Renal pelvis (tissue), 12 donors: ENCODE measurements at places on chromosomes 6 and 20.

DNA sequence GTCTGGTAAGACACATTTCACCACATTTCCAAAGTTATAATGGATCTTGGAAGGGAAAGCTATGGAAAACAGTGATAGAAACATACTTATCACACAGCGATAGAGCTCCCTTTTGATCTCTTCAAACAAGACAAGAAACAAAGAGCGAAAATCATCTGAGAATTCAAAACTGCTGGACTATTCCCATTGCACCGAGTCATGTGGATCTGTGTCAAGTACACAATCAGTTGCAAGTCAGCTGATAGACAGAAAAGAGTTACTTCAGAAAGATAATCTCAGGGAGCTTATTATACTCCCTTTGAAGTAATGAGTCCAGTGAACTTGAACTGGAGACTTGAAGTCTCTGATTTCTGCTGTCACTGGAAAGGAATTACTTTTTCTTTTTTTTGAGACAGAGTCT, 89.7 kb upstream of the GCM1 start:
- no peak for DNase-seq

- DNase-seq, result no peak
Observed at GRCh38 chr20:46000262-46000996, 8.3 kb upstream of the MMP9 start.

DNA sequence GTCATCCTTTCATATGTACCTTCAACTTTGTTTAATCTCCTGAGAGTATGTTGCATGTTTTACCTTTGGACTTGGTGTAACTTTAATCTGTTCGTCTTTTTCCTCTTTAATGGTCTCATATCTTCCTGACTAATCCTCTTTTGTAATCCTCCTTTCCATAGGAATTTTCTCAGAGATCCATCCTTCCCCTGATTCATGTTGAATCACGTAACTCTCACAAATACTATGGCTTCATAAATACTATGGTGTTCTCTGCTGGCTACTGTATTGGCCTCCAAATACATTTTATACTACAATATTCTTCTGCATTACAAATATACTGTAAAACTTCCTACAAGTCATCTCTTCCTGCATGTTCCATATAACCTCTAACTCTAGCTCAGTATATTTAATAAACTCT, 317.7 kb upstream of the ADGRB3 start:
- DNase-seq, result no peak

- DNase-seq, result no peak
Observed at GRCh38 chr6:170207586-170208181, 83.2 kb downstream of the DLL1 start.

DNA sequence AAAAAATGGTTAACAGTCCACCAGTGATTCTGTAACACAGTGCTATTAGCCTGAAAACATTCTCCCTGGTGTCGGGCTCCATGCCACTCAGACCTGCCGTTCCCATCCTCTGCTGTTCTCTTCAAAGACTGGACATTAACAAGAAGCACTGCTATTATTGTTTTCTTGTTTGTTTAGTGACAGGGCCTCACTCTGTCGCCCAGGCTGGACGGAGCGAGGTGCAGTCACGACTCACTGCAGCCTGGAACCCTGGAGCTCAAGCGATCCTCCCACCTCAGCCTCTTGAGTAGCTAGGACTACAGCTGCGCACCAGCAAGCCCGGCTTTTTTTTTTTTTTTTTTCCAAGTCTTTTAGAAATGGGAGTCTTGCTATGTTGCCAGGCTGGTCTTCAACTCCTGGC, 9.6 kb downstream of the RMND1 start:
- no peak for DNase-seq

DNA sequence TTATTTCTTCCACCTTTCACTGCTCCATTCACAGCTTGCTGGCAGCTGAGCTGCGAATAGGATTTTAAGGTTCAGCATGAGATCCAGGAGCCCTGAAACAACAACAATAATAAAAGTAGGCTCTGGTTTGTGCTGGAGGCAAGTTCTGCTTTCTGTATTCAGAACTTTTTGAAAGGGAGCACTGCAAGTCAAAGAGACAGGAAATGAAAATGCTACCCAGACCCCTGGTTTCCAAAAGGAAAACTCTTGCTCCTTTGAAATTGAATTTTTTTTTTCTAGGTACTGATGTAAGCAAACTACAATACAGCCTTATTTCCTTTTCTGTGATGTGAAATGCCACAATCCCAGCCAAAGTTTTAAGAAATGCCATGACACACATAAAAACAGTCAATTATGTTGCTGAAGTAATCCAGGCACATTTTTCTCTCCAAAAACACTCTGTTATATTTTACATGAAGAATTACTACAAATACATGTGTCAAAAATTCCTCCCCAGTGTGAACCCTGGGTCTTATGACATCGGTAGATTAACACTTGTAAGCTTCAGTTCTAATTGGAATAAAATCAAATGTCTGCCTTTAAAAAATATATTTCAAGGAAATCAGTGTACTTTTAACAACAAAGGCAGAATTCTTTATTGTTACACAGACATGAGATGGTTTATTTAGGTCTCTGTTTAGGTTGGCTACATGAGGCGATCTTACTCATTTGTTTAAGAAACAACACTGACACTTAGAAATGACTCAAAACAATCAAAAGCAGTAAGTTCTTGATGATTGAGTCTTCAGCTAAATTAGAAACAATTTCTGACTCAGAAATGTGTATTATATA, 656.7 kb downstream of the EPHA7 start:
- peak; percentile 65 for DNase-seq

- no peak for DNase-seq
Observed at GRCh38 chr20:57071954-57072583, 194.4 kb downstream of the BMP7 start.

- DNase-seq, result no peak
Observed at GRCh38 chr6:157316871-157317814, 6.2 kb downstream of the TMEM242 start.

- no peak for DNase-seq
Observed at GRCh38 chr6:97771372-97771771, 488.4 kb upstream of the MMS22L start.

DNA sequence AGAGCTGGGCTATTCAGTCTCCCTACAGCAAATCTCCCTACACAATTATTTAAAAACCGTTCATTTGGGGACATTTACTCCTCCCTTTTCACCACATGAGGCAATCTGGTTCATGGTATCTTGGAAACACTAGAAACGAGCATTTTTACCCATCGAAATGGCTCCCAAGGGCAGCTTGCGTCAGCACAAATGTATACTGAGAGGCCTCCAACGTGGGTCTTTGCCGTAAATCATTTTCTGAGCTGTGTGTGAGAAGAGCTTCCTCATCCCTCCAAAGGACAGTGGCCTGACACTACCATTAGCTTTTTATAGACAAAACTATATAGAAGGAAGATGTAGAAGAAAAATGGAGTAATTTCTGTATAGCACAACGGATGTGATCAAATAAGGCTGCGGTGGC, 30.0 kb upstream of the PXDC1 start:
- DNase-seq, result no peak

- peak; percentile 80 for DNase-seq
Observed at GRCh38 chr6:43228951-43229802, at the start of gene DNPH1. TSS of gene DNPH1 (minus strand) at chr6:43229481. CDS start at chr6:43229456, 25 bp downstream.

DNA sequence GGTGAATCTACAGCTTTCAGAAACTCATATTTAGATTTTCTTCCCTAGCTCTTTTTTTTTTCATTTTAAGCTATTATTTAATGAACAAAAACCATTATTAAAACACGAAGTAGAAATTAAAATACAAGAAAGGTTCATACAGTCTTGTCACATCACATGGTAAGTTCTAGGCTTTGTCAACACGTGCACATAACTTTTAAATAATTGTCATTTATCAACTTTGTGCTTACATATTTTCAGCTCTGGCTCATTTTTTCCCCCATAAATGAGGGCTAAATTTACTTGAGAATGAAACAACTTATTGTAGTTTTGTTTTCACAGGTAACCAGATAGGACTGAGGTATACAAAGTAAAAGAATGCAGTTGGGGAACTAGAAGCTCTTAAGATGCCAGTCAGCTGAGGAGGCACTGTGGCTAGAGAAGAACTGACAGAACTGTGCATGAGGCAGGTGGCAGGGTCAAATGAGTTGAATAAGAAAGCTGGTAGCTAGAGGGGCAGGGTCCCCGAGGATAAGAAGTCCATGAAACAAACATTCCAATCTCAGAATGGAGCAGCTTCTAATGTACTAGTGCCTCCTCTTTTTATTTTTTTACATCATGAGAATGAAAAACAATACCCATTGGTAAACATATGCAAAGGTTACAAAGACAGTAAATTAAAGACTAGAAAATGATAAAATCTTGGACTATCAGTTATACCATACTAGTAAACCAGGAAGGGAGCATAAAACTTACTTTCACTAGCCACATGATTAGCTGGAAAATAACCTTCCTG, 141.5 kb downstream of the MYB start:
- DNase-seq, result no peak

GRCh38 chr6:40185486-40185885, 251.2 kb upstream of the MOCS1 start:
- DNase-seq, result no peak

GRCh38 chr20:3090565-3090964, 6.0 kb upstream of the AVP start:
- no peak for DNase-seq

DNA sequence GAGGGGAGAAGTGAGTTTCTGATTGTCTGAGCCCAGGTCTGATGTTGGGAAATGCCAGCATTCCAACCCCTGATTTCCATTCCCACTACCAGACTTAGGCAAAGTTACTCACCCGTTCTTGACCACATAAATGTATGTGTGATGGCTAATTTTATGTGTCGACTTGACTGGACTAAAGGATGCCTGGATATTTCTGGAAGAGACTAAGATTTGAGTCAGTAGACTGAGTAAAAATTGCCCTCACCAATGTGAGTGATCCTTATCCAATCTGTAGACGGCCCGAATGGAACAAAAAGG, 95.8 kb upstream of the TAB2 start:
- no peak for DNase-seq

DNA sequence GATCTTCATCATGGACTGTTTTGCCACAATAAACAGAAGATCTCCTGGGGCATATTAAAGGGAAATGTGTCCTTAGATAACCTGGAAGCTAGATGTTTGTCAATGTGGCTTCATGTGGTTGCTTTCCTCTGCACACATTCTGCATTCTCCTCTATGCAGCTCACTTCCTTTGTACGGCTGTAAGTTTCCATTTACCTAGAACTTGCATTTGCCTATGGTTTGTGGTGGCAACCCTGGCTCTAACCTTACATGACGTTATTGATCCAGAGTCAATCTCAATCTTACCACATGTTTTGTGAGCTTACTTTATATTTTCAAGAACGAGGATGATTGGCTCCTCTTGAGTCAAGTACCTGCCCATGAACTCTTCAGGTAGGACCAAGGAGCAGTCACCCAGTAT, 863.1 kb downstream of the MAFB start:
- no peak for DNase-seq

- DNase-seq, result no peak
Observed at GRCh38 chr6:170184316-170184715, 106.6 kb downstream of the DLL1 start.

- no peak for DNase-seq
Observed at GRCh38 chr20:36219671-36220220, 16.5 kb upstream of the AAR2 start.

DNA sequence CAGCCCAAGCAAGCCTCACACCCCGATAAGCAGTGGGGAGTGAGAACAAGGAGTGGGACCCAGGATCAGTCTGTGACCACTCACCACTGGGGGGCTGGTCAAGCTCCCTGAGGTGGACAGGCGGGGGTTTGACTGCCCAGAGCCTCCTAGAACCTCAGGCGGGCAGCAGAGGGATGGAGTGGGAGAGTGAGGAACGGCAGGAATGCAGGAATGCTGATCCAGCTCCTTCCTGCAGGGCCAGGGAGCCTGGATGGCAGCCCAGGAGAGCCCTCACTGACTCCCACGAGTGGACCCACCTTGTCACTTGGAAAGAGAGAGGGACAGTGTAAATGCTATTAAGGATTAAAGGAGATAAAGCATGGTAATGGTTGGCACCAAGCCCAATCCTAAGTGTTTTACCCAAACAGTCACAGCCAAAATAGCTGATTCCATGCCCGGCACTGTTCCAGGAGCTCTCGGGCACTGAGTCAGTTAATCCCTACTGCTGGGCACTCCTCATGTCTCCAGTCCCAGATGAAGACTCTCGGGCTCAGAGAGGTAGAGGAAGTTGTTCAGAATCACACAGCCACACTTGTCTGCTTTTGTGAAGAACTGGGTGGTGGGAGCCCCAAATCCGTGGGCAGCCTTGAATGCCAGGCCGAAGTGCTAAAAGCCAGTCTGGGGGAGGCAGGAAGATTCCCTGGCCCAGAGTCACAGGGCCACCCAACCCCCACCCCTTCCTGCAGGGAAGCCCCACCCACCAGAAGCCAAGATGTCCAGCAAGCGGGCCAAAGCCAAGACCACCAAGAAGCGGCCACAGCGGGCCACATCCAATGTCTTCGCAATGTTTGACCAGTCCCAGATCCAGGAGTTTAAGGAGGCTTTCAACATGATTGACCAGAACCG, 3.1 kb downstream of the MYL9 start:
- no peak for DNase-seq

- no peak for DNase-seq
Observed at GRCh38 chr20:347317-347639, 367 bp downstream of the NRSN2 start.

DNA sequence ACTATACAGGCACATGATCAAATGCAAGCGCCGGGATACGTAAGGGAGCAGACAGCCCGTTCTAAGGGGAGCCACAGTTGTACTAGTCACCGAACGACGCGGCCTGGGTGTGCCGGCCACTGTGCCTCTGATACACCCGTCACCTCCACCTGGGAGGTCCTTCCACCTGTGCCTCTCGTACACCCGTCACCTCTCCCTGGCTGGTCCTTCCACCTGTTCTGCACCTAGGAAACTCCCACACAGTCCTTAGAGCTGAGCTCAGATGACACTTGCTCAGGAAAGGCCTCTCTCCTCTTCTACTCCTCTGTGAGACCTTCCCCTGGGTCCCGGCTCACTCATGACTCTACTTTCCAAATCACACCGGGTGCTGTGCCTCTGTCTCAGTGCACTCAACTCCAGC, 245.0 kb downstream of the TTLL2 start:
- DNase-seq, result no peak

DNA sequence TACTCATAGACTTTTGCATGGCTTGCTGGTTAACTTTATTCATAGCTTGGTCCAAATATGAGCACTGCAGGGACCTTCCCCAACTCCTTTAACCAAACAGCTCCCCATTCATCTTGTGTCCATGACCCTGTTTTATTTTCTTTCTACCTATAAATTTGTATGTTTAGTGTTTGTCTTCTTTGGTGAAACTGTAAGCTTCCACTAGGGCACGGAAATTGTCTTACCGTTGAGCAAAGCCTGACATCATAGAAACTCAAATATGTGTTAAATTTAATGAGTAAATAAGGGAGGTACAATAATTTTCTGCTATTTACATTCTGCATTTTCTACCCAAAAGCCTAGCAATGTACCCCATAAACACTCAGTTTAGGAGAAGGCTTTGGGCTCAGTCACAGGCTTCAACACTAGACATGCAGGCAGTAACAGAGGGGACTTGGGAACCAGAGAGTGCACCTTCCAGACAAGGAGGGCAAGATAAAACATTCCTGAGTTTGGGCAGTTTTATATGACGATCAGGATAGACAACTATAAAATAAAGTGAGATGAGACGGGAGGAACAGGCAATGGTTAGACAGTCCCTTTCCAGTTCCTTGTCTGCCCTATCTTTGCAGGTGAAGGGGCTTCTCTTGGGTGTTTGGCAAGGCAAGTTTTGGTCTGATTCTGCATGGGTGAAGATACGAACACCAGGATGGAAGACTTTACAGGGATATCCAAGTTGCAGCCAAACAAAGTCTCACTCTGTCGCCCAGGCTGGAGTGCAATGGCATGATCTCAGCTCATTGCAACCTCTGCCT, 46.2 kb upstream of the ZNF217 start:
- DNase-seq, result no peak
